NCI-H187 treated with DMSO at 0.1 percent for 48 hours (cell line): ENCODE measurements at places on chromosomes 12 and 14.

DNA sequence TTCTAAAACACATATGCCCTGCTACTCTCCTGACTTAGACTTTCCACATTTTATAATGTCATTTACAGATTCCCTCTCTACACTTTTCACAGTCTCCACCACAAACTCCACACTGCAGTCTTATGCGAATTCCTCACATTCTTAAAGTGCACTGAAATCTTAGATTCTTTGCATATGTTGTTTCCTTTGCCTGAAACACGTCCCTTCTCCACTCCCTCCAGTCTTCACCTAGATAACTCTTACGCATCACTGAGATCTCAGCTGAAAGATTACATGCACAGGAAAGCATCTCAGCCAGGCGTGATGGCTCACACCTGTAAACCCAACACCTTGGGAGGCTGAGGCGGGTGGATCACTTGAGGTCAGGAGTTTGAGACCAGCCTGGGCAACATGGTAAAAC, 3.8 kb upstream of the ARHGAP9 start:
- no peak for DNase-seq

DNA sequence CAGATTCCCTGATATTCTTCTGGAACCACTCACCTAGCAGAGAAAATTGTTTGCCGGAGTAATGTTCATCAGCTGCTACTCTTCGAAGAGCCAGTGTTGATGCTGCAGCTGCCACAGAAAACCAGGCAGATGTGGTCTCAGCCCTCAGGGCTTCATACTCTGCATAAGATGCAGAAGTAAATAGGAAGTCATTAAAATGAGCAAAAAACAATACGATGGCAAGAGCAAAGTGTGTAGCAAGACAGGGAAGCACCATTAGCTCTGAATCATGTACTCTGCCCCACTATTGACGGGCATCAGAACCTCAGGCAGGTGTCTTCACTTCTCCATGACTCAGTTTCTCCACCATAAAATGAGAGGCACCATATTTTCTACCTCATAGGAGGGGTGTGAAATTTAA, 991.6 kb upstream of the TMEM132C start:
- no peak for DNase-seq

GRCh38 chr12:116346741-116347140, 69.2 kb upstream of the MED13L start:
- DNase-seq = no peak

DNA sequence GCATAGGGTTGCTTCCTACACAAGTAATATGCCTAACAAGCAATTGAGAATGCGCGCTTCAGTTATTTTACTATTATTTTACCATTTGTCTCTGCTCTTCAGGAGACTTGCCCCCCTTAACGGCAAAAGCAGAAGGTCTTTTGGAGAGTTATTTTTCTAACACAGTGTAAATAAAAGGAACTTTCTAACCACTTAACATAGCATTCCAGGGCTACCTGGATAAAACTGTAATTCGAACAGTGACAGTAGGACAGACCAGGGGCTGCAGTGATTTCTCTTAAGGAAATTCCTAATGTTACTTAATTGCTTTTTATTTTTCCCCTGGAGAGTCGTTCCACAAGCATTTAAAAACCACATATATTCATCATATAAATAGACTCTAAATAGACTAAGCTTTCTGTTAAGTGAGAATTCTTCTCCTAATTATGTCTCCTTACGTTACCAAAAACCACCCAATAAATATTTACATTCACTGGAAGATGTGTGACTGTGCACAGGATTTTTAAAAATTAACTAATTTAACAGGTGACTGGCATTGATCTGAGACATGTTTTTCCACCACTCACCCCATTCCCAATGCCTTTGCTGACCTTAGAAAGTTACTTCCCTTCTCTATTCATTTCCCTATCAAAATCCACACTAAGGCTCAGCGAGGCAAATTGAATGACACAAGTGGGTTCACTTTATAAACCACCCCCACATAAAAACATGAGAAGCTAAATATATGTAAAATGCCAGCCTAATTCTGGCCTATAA, 72.4 kb downstream of the RNF34 start:
- peak; percentile 63 for DNase-seq

DNA sequence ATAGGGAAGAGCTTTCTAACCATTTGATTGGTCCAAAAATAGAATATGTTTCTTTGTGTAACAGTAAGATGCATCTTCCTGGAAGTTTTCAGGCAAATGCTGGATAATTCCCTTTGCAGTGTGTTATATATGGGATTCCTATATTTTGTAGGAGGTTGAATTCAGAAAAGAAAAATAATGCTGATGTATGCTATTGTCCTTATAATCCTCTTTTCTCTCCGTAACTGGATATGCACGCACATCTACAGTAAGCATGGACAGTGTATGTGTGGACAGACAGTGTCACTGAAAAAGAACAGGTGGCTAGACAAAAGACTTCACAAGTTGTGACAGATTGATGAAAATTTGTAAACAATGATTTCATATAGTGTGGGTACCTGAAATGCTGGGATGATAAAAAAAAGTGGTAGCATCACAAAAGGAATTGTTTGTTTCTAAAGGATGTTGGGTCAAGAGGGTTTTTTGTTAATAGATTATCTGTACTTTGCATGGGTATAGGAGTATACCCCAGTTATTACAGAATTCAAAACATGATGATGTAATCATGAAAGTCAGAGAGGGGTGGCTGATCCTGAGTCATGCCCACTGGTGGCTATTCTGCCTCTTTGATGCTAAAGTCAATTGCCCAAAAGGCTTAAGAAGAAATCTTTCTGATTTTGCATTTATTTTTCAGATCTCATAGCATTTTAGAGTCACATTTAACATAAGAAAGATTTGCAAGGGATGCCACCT, 160.7 kb upstream of the TMTC1 start:
- no peak for DNase-seq

DNA sequence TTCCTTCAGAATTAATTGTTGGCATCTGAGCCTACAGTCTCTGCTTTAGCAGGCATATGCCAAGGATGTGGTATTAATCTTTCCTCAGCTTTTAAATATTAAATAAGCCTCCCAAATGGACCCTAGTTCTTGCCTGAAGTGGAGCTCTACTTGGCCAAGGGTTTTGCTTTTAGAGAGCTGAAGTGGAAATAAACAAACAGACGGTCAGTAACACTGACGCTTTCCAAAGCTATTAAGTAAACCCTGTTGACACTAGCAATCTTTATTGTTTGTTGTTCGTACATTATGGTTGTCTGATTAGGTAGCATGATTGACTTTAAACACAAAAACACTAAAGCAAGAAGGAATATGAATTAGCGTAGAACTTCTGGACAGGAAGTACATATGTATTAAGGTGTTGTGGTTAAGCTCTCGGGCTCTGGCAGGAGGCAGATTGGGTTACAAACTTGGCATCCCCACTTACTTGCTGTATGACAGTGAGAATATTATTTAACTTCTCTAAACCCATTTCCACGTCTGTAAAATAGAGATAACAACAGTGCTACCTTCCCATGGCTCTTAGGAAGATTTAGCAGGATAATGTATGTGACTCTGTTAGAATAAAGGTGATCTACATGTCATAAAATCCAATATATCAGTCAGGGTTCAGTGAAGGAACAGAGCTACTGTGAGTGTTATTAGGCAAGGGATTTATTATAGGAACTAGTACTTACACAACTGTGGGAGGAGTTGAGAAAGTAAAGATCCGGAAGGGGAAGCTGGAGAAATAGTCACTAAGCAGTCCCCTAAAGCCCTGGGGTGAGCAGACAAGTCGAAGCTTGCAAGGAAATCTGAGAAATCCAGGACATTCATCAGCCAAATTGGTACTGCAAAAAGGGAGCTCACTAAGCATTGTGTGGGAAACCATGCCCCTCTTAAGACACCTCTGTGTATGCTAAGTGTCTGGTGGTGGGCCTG, 92.2 kb upstream of the ATF7IP start:
- DNase-seq = no peak

DNA sequence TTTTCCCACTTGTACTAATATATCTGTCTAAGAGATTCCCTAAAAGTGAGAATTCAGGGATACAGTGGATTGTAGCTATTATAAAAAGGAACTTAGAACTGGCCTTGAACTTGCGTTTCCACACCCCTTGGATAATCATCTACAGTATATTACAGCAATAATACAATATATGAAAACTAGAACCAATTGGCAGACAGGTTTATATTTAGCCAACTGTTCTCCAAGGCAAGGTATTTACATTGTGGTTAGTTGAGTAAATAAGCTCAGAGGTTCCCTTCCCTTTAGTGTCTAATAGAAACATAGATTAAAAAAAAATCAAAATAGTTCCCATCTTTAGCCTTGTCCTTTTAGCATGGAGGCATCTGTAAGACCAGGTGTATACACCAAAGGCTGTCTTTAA, 42.1 kb downstream of the LIMA1 start:
- DNase-seq = no peak

- DNase-seq = no peak
These were observed 26.0 kb upstream of the ANO6 start for GRCh38 chr12:45189766-45190403.

- no peak for DNase-seq
These were observed 9.1 kb downstream of the KRT8 start for GRCh38 chr12:52895726-52896189.

DNA sequence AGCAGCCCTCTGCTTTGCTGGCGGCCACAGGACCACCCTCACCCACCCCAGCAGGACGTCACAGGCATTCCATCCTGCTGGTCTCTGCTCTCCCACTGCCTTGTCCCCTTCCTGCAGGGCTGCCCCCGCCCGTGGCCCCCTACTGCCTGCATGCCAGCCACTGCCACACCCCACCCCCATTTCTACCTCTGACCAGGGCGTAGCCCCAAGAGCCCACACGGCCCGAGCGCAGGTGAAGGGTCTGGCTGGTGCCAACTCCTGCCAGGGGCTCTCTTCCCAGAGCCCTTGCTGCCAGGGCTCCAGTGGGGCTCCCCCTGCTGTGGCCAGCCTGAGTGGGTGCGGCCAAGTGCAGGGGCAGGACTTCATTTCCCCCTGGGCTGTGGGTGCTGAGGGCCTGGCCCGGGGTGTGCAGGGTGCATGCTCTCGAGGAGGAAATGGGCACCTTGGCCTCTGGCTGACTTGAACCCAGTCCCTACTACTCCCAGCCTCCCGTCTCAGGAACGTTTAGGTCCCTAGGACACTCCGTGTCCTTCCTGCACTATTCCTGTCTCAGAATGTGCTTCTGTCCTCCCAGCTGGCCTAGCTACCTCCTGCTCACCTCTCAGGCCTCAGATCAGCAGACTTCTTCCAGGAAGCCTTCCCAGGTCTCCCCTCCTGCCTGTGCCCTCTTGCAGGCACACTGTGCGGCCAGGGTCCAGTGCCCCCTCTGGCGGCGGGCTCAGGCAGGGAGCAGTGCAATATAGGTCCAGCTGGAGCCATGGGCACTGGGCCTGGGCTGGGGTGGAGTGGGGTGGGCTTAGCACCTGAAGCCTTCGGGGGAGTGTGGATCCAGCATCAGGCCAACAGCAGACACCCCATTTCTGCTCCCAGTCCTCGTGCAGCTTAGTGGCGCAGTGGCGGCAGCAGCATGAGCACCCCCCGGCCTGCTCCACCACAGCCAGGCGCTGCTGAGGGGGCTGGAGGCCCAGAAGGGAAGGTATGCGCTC, 1.4 kb downstream of the LBHD2 start:
- no peak for DNase-seq

DNA sequence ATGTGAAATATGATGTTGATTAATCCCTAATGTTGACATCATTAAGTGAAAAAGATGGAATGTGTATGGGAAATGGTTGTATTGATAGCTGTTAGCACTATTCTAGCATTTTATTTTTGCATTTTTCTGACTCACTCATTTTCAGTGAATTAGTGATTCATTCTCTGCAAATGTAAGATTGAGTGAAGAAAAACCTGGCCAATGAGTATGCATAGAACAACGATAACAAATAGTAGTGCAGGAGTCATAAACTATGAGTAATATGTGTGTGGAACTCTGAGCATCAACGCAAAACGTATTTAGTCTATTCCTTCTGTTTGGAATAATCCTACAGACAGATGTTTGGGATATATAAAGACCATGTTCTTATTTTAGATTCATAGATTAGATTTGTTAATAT, 76.3 kb upstream of the RTL1 start:
- DNase-seq = no peak
